ENCODE measurements at places on chromosomes 2 and 18. TPM values are rescaled to one million over a fixed set of nuclear protein-coding genes. Genes with fewer than 3 reads are reported as not detected.

Gene ARHGEF4
- total RNA-seq = not detected

Gene MARCHF4
- total RNA-seq = not detected

Gene PROKR1
- total RNA-seq = not detected

Gene SPP2
- not detected for total RNA-seq

Gene FN1
- total RNA-seq = 1.2 TPM

Gene MROH2A
- total RNA-seq = not detected

Data from activated T-helper 17 cell treated with anti-CD3 and anti-CD28 coated beads, Interleukin-2, amount 50 U/mL, for 72 hours (primary cell).